T-helper 17 cell (primary cell): ENCODE measurements at places on chromosomes 1 and 21. TPM values are rescaled to one million over a fixed set of nuclear protein-coding genes. Genes with fewer than 3 reads are reported as not detected.

LGR6 gene
- total RNA-seq, result 0.13 TPM

TNNT2 gene
- not detected for total RNA-seq

CNR2 gene
- total RNA-seq, result 0.13 TPM

RGS8 gene
- total RNA-seq, result not detected

FALEC gene
- 1.1 TPM for total RNA-seq
